ENCODE measurements at places on chromosomes 4 and X.

- peak; percentile 16 for DNase-seq
These were observed at the start of gene GPRIN3 for GRCh38 chr4:89307446-89308160. Gene GPRIN3, minus strand, starts transcription at chr4:89307800. Its CDS starts 57,690 bp downstream, at chr4:89250110.

DNA sequence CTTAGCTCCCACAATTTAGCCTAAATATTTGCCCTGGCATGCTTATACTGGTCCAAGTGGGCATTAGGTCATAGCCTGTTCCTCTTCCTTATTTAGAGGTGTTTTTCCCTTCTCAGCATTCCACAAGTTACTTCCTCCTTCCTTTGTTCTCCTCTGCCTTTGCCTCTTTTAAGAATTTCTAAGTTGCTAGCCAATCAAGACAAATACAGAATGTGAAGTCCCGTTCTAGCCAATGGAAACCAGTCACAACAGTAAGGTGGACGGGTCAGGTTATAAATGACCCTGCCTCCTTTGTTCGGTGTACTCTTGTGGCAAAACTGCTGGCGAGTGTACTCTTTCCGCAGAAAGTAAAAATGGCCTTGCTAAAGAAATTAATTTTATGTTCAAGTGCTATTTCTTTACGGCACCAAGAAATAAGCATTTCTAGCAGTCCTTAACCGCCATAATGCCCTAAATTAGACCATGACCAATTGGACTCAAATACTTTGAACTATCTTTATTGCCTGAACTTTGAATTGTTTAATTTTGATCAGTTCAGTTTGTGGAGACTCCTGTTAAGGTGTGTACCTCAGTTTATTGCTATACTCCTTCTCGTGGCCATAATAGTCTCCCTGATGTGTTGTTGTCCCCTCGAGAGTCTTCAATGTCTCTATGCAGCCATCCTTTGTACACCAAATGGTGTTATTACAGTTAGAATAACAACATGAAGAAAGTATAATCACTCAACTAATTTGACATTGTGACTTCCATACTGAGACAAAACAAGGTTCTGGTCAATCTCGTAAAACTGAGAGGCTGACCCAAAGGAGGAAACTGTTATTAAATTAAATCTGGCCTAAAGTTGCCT lies 1.6 kb upstream of the HADH start:
- DNase-seq: no peak

DNA sequence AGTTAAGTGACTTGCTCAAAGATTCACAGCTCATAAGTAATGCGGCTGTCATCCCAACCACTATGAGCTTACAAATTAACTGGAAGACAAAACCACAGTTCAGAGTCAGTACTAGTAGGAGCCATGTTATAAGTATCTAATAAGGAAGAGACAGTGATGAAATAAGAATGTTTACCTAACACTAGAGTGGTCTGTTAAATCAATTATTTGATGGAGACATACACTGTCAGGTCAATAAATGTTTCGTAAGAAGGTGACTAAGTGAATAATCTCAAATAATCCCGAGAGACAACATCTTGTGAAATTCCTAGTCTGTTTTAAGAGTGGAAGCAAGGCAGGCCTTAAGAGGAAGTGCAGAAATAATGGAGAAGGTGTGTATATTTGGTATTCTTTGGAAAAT lies 25.8 kb upstream of the AMELX start:
- DNase-seq: no peak

DNA sequence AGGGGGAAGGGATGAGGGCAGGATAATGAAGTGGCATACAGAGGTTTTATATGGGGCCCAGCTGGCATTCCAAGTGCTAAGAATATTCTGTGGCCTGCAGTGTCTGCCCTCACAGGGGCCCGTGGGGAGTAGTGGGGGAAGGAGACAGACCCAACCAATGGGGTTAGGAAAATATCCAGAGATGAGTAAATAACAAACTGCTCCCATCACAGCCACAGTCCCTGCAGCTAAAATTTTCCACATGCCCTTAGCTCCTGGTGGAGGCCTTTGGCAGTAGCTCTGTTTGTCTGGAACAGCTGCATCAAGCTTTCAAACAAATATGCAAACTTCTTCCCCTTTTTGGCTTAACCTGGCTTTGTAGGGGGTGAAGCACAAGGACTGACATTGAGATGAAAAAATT lies 3.1 kb downstream of the SRPX2 start:
- DNase-seq: no peak

DNA sequence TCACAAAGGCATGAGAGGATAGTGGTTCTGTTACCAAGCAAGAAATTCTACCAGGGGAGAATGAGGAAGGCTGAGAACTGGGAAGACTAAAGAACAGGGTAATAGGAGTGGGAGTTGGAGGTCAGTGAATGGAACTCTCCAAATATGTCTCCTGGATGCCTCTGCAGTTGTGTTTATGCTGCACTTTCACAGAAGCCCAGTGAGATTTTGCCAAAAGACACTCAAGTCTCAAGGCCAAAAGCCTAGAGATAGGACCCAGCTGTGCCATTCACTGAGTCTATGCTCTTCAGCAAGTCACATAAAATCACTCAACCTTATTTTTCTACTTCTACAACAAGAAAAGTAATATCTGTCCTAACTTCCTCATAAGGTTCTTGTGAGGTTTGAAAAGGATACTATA lies 285.4 kb downstream of the UNC5C start:
- DNase-seq: no peak

- no peak for DNase-seq
These were observed 407.3 kb downstream of the IDS start for GRCh38 chrX:149097786-149098185.

DNA sequence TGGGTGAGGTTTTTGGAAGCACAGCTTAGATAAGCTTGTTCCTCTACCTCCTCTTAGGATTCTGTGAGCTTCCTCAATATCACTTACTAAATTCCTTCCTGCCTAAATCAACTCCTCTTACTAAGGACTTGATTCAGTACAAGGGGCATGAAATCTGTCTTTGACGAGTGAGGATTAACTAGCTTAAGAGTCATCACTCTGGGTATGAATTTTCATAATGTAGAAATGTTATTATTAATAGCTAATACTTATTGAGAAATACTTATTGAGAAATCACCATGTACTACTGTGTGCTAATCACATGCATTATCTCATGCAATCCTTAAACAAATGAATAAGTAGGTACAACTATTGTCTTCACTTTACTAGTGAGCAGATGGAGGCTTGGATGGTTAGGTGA lies 28.6 kb downstream of the TRPC3 start:
- no peak for DNase-seq

DNA sequence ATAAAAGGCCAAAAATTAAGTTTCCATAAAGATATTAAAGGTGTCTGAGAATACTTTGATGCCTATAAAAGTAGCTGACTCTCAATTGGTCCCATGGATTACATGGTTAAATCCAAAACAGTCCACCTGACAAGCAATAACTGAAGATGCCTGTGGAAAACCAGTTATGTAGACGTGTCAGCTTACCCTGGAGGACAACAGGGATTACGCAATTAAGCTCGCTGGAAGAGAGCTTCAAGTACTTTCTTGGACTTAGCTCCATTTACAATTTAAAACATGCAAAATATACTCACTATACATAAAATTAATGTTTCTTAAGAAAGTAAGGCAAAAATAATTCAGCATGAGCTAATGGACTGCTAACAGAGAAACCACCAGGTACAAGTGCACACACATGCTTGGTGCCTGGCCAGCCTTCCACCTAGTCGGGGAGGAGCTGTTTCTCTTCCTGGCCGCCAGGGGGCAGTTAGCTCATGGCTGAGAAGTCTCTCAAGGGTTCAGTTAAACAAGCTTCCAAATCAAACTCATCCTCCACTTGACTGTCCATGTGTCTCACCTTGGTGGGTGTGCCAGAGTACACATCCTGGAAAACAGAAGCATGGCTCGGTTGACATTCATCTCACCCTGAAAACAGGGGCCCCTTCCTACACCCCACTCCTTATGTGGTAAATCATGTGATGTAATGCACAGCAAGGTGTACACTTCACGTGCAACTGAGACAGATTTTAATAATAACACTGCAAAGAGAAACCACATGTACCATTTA lies 9.2 kb upstream of the FAM53A start:
- DNase-seq: peak; percentile 41

- DNase-seq: no peak
These were observed 60.8 kb downstream of the WDFY3 start for GRCh38 chr4:84905646-84906045.

DNA sequence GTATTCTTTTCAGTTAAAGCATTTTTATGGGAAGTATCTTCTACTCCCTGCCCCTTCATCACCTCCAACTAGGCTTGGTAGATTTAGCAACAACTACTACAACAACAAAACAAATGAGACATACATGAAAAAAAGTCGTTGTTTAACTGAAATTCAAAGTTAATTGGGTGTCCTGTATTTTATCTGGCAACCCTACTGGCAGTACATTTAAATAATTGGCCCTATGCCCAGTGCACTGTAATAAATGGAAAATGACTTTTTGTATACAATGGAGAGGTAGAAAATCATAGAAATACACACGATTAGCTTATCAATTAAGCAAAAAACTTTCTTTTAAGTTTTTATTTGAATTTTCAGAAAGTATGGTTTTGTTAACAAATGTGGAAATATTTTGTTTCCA lies 21.4 kb upstream of the CLGN start:
- no peak for DNase-seq

DNA sequence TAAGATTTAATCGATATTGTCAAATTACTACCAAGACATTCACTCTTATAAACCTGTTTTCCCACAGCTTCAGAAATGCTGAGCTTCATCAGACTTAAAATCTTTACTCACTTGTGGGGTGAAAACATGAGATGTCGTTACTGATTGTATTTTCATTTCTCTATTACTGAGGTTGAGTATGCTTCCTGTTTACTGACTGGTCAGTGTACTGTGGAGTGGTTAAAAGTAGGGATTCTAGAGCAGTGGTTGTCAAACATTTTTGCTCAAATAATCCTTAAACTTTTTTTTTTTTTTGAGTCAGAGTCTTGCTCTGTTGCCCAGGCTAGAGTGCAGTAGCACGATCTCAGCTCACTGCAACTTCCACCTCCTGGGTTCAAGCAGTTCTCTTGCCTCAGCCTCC lies 50.3 kb downstream of the NSUN7 start:
- no peak for DNase-seq

DNA sequence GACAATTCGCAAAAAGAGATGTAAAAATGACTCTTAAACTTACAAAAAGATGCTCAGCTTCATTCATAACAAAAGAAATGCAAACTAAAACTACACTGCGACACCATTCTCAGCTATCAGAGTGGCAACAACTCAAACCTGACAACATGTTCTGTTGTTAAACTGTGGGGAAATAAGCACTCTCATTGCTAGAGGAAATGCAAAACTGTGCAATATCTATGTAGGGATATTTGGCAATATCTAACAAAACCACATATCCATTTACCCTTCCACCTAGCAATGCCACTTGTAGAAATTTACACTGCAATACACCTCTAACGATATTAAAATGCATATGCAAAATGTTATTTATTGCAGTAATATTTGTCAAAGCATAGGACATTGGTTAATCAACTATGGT lies 78.3 kb upstream of the EGFL6 start:
- no peak for DNase-seq

GRCh38 chr4:81221303-81222081 lies 6.5 kb upstream of the PRKG2 start:
- DNase-seq: no peak

GRCh38 chrX:630612-631496 lies at the start of gene SHOX:
Gene SHOX, plus strand, starts transcription at chrX:630791. Its CDS starts 107 bp downstream, at chrX:630898.
- DNase-seq: no peak

DNA sequence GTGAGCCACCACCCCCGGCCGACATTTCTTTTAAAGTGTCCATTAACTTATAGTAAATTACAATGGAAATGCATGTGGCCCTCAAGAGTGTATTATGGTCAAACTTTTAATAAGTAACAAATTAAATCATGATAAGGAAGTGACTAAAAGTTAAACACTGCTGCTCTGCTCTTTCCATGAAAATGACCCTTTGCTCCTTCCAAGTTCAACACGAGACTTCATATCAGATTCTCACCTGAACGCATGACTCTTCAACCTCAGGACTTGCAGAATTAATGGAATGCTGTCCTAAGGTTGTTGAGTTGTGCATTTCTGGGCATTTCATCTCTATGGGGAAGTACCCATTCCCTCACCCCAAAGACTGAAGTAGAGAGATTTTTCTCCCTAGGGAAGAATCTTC lies 27.1 kb downstream of the AWAT2 start:
- no peak for DNase-seq

DNA sequence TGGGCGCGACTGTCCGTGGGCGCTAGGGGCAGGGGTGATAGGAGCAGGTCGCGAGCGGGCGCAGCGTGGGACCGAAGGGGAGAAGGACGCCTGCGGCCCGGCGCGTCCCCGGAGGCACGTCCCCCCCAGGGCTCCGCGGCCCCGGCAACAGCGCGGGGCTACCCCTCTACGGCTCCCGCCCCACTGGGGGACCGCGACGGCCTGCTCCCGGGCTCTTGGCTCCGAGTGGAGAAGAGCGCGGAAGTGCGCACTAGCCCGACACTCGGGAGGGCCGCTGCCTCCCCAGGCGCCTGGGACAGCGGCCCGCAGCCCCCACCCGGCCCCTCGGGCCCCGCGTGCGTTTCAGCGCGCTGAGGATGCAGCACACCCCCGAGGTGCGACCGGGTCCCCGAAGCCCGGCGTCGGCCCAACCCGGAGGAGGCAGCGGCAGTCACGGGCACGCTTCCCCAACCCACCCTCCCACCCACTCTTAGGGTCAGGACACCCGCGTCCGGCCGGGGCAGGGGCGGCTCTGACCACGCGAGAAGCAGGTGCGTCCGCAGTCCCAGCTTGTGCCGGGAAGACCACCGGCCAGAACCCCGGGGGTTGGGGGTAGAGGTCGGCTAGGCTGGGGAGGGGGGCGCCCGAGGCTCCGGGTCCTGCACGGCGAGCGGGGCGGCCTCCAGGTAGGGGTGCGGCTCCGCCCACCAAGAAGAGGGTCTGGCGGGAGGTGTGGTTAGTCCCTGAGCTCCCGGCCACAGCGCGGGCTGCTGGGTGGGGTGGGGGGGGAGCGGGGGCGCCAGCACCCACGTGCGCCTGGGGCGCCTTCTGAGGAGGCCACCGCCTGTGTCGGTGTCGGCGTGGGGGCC lies 18.5 kb upstream of the NAT8L start:
- no peak for DNase-seq

DNA sequence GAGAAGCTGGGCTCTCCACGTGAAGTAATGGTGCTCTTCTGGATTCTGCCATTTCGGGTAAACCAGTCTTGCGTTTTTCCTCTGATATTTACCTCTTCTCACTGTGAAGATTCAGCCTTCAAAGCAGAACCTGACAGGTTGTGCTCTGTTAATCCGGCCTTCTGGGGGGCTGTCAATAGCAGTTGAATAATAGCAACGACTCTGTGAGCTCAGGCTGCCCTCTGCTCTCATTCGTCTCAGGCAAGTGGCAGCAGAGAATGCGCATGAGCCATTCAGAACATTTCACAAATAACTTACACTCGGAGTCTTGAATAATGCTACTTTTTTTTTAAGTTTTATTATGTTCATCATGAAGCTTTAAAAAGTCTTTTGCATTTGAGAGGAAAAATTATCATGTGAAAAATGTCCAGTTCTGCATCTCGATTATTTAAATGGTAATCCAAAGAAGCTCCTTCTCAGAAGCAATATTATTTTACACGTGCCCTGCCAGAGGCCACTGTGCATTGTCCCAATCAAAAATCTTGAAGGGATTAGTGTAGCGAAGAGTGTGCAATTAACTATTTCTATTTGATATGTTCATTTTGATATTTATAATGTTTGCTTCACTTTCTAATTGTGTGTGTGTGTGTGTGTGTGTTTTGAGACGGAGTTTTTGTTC lies 354.2 kb upstream of the FAT1 start:
- no peak for DNase-seq

All from tibial nerve (tissue), 4 donors.